Adrenal gland (tissue), 19 donors: ENCODE measurements at places on chromosomes 5 and 9. TPM values are rescaled to one million over a fixed set of nuclear protein-coding genes. Genes with fewer than 3 reads are reported as not detected.
A peak's percentile ranks its signal among the peaks of the same experiment; 100 is the strongest.

GRCh38 chr9:117359910-117360309, 54.9 kb downstream of the ASTN2 start:
- DNase-seq, result no peak
- H3K27me3 ChIP-seq, result no peaks in the 10 kb centered on the region
- H3K4me1 ChIP-seq, result no peaks in the 10 kb centered on the region

DNA sequence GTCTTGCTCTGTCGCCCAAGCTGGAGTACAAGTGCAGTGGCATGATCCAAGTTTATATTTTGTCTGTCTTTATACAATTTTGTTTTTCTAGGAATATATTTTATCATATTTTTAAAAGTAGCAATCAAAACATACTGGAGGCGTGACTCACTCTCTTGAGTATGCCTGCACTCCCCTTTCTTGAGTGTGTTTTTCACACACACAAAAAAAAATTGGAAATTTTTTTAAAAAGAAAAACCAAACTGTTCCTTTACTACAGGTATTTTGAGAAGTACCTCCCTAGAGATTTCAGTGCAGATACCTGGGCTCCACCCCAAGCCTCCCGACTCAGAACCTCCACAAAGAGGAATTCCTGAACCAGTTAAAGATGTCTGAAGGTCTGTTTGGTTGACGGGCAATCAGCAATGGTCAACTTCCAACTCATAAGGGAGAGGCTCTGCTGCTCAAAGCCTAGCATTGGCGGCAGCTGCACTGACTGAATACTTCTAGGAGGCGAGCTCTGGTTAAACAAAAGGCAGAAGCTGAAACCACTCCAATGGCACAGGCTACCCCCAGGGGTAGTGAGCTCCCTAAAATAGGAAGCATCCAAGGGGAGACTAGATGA, 27.4 kb downstream of the PDE6A start:
- no peaks in the 10 kb centered on the region for H3K36me3 ChIP-seq
- no peak overlapping the region for H3K4me3 ChIP-seq
- H3K4me1 ChIP-seq, result peaks cover 13% of the 10 kb centered on the region
- H3K27ac ChIP-seq, result no peak overlapping the region
- DNase-seq, result no peak
- no peaks in the 10 kb centered on the region for H3K27me3 ChIP-seq

The TPPP gene
- total RNA-seq, result 5.2 TPM

DNA sequence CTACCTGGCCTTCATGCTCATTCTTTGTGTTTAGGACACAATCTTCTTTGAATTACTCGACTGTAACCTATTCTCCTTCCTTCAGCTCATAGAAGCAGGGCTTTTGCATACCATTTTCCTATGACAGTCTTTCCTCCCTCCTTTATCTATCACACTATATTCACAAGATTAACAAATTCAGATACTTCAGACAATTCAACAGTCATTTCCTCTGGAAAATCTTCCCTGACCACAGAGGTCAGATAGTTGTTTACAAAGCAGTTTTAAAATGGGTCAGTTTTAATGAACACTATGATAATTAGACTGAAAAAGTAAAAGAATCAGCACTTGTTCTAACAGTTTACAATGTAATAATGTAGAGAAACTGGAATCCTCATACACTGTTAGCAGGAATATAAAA, 4.3 kb downstream of the CAAP1 start:
- DNase-seq, result no peak
- H3K4me3 ChIP-seq, result no peak overlapping the region
- H3K27ac ChIP-seq, result no peak overlapping the region
- no peaks in the 10 kb centered on the region for H3K27me3 ChIP-seq
- peaks cover 16% of the 10 kb centered on the region for H3K4me1 ChIP-seq

DNA sequence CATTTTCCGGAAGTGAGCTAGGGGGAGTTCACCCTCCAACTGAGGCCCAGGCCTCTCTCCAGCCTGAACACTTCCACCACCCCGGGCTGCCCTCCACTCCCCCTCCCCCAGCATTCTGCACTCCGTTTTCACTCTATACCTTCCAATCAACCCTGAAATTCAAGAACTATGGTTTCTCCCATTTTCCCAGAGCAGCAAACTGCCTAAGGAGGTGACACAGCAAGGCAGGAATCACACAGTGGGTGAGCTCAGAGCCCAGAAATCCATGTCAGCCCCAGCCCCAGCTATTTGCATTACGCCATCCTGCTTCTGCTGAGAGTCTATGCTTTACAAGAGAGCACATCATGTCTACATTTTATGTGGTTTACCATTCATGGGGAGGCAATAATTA, 11.9 kb downstream of the MSX2 start:
- H3K4me3 ChIP-seq, result no peak overlapping the region
- no peaks in the 10 kb centered on the region for H3K4me1 ChIP-seq
- H3K27ac ChIP-seq, result no peak overlapping the region

The PCA3 gene
- 0.14 TPM for total RNA-seq

- no peak for DNase-seq
- H3K4me1 ChIP-seq, result no peaks in the 10 kb centered on the region
- H3K4me3 ChIP-seq, result no peak overlapping the region
- H3K36me3 ChIP-seq, result no peaks in the 10 kb centered on the region
- H3K27ac ChIP-seq, result no peak overlapping the region
These were observed 70.5 kb downstream of the JAKMIP2 start for GRCh38 chr5:147712019-147712418.

The ANKRD20A1 gene
- 2.9 TPM for total RNA-seq

The SLC46A2 gene
- 0.55 TPM for total RNA-seq

DNA sequence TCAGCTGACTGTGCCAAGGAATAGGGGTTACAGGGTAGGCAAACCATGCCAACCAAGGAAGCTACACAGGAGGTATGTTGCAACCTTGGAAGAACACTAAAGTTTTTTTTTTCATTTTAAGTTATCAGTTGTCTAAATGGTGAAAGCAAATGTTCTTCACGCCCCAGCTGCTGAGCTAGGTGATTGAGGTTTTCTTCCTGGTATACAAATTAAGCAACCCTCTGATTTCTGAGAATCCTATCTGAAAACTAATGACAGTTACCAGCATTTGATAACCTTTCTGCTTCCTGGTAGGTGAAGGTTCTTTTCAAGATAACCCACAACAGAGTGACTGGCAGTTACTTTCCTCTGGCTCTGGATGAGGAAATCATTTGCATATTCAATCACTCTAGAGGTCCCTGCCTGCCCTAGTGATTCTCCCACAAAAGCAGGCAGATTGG, 194.9 kb downstream of the ATP10B start:
- DNase-seq, result no peak
- H3K4me3 ChIP-seq, result no peak overlapping the region
- no peaks in the 10 kb centered on the region for H3K36me3 ChIP-seq
- no peaks in the 10 kb centered on the region for H3K27me3 ChIP-seq
- no peaks in the 10 kb centered on the region for H3K4me1 ChIP-seq

- H3K4me3 ChIP-seq, result no peak overlapping the region
- H3K27me3 ChIP-seq, result no peaks in the 10 kb centered on the region
- H3K27ac ChIP-seq, result no peak overlapping the region
- H3K4me1 ChIP-seq, result no peaks in the 10 kb centered on the region
- no peak for DNase-seq
- no peaks in the 10 kb centered on the region for H3K36me3 ChIP-seq
These were observed 269.6 kb upstream of the DAP start for GRCh38 chr5:11030671-11031070.

DNA sequence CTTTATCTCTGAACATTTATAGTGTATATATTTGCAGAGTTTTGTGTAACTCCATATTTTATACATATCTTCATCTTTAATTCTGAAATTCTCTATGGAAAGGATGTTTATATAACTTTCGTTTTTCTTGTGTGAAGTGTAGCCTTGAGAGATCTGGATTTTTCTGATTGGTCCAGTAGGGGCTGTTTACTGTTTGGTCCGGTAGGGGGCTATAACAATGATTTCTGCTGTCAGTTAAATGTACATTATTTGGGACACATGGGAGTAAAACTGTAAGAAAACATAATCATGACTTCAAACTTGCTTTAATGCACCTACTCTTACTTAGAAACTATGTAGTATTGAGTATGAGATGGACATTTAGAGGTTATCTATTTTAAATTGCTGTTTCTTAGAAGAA, 527.1 kb upstream of the ARRDC3 start:
- no peak for DNase-seq
- H3K36me3 ChIP-seq, result no peaks in the 10 kb centered on the region
- H3K27me3 ChIP-seq, result no peaks in the 10 kb centered on the region
- H3K4me1 ChIP-seq, result no peaks in the 10 kb centered on the region
- H3K4me3 ChIP-seq, result no peak overlapping the region

The PCDHGC3 gene
- 76.5 TPM for total RNA-seq

DNA sequence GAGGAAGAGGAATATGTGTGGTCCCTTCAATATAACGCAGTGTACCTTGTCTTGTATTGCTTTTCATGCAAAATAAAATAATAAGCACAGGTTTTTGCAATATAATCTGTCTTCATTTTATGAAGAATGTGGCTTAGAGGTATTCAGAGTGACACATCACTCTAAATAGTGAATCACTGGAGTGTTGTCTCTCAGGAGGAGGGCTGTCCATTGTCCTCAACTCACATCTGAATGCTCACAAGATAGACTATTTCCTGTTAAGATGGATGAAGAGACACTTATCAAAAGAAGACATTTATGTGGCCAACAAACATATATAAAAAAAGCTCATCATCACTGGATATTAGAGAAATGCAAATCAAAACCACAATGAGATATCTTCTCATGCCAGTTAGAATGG, 1147.5 kb upstream of the C9orf72 start:
- H3K4me3 ChIP-seq, result no peak overlapping the region
- no peaks in the 10 kb centered on the region for H3K27me3 ChIP-seq
- no peaks in the 10 kb centered on the region for H3K4me1 ChIP-seq

DNA sequence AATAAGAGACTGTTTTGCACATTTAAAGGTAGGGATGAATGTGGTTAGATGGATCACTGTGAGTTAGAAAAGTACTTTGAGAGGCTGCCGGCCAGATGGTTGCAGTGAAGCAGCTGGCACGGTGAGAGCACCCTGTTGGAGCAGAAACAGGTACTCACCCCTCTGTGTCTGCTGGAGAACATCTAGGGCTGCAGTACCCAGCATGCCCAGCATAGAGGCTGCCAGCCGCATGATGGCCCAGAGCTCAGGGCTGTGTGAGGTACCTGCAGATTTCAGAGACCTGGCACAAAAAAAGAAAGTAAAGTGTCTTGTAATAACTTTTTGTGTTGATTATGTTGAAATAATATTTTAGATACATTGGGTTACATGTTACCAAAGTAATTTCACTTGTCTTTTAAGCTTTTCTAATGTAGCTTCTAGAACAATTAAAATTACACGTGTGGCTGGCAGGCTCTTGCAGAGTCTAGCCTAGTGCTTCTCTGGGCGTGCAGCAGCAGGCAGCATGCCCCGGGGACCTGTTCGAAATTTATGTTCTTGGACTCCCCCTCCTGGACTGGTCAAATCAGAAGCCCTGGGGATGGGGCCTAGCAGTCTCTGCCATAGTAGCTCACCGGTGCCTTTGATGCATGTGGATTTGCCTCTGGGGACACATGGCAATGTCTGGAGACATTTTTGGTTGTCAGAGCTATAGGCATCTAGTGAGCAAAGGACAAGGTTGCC, 11.1 kb downstream of the WDR5 start:
- H3K4me3 ChIP-seq, result no peak overlapping the region
- H3K27me3 ChIP-seq, result no peaks in the 10 kb centered on the region
- H3K36me3 ChIP-seq, result no peaks in the 10 kb centered on the region
- H3K27ac ChIP-seq, result no peak overlapping the region

- no peaks in the 10 kb centered on the region for H3K36me3 ChIP-seq
- H3K27me3 ChIP-seq, result no peaks in the 10 kb centered on the region
- H3K27ac ChIP-seq, result no peak overlapping the region
- no peak overlapping the region for H3K4me3 ChIP-seq
- DNase-seq, result no peak
These were observed 68.8 kb downstream of the C9orf50 start for GRCh38 chr9:129552064-129552463.

- no peak overlapping the region for H3K4me3 ChIP-seq
- no peak for DNase-seq
- no peaks in the 10 kb centered on the region for H3K36me3 ChIP-seq
- peak overlapping the region; percentile 90 for H3K27ac ChIP-seq
- H3K27me3 ChIP-seq, result no peaks in the 10 kb centered on the region
These were observed 150.1 kb downstream of the MEF2C start for GRCh38 chr5:88732862-88733261.

DNA sequence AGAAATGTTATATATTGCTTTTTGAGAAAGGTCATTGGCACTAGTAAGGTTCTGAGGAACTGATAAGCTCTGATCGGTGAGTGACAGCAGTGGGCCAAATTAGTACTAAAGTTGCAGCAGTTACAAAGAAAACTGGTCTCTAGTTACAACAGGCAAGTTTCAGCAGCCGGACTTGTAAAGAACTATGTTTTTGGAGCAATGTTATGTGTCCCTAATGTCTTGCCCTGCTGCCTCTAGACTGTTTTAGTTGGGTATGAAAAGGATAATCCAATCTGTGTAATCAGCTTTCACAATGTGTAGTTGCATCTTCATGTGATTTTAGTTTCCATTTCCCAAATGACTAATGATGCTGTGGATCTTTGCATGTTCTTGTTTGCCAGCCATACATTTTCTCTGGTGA, 113.5 kb downstream of the CAMK4 start:
- DNase-seq, result no peak
- no peaks in the 10 kb centered on the region for H3K4me1 ChIP-seq
- H3K36me3 ChIP-seq, result no peaks in the 10 kb centered on the region
- no peaks in the 10 kb centered on the region for H3K27me3 ChIP-seq
- no peak overlapping the region for H3K27ac ChIP-seq

The PCDHB10 gene
- 1.5 TPM for total RNA-seq

GRCh38 chr5:38666668-38667498, 110.4 kb upstream of the LIFR start:
- peak; percentile 20 for DNase-seq
- no peaks in the 10 kb centered on the region for H3K27me3 ChIP-seq
- peak overlapping the region; percentile 55 for H3K27ac ChIP-seq
- H3K36me3 ChIP-seq, result no peaks in the 10 kb centered on the region
- no peak overlapping the region for H3K4me3 ChIP-seq

DNA sequence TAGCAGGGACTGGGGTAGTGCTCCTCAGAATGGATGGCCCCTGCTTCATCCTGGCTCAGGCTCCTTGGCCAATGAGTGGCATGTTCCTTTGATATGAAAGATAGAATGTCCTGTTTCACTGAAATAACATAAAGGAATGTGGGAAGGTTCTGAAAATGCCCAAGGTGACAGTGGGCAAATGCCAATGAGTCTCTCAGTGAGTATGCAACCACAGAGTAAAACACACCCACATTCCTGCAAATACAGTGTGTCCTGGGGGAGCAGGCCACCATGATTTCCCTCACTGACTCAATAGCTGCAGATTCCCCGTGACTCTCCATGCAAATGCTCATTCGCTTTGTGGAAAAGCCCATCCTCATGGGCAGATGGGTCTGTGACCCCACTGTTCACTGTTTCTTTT, 36.4 kb downstream of the ZNF366 start:
- no peak overlapping the region for H3K27ac ChIP-seq
- no peak for DNase-seq
- H3K27me3 ChIP-seq, result no peaks in the 10 kb centered on the region
- H3K36me3 ChIP-seq, result no peaks in the 10 kb centered on the region
- no peaks in the 10 kb centered on the region for H3K4me1 ChIP-seq
- no peak overlapping the region for H3K4me3 ChIP-seq

DNA sequence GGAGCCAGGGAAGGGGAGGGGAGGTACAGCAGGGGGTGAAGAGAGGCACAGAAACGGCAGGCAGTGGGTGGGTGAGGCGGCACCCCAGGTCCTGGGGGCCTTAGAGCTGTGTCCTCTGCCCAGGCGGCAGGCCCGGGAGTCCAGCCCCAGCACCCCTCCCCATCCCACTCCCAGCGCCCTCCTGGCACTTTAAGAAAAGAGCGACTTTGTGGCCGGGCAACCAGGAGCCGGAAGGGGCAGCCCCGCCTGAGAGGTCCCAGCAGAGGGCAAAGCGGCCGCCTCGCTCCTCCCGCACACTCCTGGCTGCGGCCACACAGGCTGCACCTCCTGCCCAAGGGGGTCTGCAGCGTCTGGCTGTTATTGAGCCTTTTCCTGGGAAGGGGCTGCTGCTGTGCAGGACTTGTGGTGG, 42.6 kb downstream of the NACC2 start:
- H3K4me1 ChIP-seq, result peaks cover 26% of the 10 kb centered on the region
- H3K27me3 ChIP-seq, result no peaks in the 10 kb centered on the region
- no peak overlapping the region for H3K4me3 ChIP-seq
- no peak overlapping the region for H3K27ac ChIP-seq
- H3K36me3 ChIP-seq, result peaks cover 13% of the 10 kb centered on the region

The TMEM232 gene
- 0.96 TPM for total RNA-seq
